ENCODE measurements at places on chromosomes 2 and 18.

GRCh38 chr2:3597567-3597966 is 2.7 kb downstream of the COLEC11 start:
- DNase-seq = no peak

DNA sequence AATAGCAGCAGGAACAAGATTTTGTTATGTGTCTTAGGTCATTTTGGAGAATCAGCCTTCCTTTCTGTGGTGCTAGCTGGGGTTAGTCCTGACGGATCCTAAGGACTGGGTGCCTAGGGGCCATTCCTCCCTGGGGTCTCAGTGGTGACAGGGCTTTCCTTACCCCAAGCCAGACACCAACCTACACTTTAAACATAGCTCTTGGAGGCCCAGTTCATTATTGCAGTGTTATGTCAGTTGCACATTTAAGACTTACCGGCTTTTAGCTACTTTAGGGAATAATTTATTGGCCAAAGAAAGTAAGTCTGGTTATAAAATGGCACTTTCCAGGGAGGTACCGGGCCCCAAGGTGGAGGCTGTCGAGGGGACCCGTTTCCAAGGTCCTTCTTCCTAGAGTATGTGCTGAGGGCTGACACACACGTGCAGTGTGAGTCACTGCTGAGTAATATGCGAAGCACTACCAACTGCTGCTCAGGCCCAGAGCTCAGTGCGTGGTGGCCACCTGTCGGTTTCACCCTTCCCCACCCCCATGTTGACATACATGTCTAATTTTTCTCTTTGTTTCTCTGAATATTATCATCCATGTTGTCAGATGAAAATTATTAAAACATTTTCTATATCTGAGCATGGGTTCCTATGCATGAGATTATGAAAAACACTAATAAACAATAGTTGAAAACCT is 37.0 kb upstream of the GRHL1 start:
- no peak for DNase-seq

DNA sequence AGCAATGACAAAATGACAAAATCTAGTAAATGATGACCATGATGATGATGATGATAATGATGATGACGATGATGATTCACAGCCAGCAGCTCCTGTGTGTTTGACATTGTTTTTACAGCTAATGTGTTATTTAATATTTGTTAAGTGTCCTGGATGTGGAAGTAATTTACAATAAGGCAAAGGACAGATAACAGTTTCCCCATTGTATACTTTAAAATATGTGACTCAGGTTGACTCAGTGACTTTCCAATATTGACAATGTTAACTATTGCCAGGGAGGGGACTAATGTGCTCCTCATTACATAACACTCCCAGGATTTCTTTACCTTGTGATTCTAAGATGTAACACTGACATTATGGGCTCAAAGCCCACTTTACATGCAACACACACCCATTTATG is 602.2 kb downstream of the FBXO15 start:
- no peak for DNase-seq

DNA sequence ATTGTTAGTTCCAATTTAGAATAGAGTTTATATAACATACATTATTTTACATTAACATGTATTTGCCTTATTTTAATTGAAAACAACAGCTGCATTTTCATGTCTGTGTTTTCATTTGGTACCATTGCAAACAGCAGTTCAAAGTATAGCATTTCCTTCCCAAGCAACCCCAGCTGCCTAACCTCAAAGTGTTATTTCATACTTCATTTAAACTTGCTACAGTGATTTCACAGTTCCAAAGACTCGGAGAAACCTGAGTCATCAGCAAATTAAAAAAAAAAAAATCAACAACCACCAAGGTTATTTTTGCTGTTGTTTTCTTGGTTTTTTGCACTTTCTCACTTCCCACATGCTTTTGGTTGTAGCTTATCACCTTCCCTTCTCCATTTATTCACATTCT is 236.5 kb upstream of the SPHKAP start:
- DNase-seq = no peak

DNA sequence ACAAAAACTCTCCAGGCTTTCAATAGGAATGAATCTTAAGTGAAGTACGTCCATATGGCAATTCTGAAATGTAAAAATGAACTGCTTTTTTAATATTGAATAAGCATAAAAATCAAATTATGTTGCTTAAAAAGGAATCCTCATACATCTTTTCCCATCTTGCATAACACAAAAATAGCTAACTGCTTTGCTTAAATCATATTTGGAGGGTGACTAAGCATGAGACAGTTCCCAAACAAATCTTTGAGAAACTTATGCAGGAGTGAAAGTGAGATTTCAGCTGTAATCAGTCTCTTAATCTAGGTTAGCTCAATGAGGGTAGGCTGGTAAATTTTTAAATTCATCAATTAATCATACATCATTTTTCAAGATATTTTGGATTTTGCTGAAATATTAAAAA is 111.5 kb downstream of the MBD5 start:
- DNase-seq = no peak

- DNase-seq = no peak
Observed at GRCh38 chr2:6212491-6212890, 520.3 kb downstream of the SOX11 start.

GRCh38 chr2:39550701-39551285 is 113.7 kb upstream of the MAP4K3 start:
- no peak for DNase-seq

DNA sequence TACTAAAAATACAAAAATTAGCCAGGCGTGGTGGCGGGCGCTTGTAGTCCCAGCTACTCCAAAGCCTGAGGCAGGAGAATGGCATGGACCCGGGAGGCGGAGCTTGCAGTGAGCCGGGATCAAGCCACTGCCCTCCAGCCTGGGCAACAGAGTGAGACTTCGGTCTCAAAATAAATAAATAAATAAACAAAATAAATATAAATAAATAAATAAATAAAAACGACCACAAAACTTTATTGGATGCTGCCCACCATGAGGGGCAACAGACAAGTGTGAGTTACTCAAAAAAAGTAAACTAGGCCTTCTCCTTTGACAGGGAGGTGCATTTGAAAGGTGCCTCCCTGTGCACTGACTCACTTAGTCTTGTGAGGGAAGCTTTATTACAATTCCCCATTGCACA is 50.4 kb downstream of the SLC4A1AP start:
- no peak for DNase-seq

- no peak for DNase-seq
Observed at GRCh38 chr2:220931491-220931890, 640.6 kb downstream of the EPHA4 start.

GRCh38 chr18:79169958-79170555 is 100.9 kb downstream of the ATP9B start:
- DNase-seq = no peak

GRCh38 chr18:28588884-28589549 is 412.1 kb upstream of the CDH2 start:
- DNase-seq = no peak

GRCh38 chr2:134019871-134020270 is 234.0 kb upstream of the MGAT5 start:
- no peak for DNase-seq

GRCh38 chr2:18084376-18084775 is 205.9 kb downstream of the KCNS3 start:
- no peak for DNase-seq

GRCh38 chr18:54140641-54141040 is 83.8 kb downstream of the MBD2 start:
- DNase-seq = no peak

- DNase-seq = no peak
Observed at GRCh38 chr2:192288295-192288694, 93.6 kb upstream of the TMEFF2 start.

DNA sequence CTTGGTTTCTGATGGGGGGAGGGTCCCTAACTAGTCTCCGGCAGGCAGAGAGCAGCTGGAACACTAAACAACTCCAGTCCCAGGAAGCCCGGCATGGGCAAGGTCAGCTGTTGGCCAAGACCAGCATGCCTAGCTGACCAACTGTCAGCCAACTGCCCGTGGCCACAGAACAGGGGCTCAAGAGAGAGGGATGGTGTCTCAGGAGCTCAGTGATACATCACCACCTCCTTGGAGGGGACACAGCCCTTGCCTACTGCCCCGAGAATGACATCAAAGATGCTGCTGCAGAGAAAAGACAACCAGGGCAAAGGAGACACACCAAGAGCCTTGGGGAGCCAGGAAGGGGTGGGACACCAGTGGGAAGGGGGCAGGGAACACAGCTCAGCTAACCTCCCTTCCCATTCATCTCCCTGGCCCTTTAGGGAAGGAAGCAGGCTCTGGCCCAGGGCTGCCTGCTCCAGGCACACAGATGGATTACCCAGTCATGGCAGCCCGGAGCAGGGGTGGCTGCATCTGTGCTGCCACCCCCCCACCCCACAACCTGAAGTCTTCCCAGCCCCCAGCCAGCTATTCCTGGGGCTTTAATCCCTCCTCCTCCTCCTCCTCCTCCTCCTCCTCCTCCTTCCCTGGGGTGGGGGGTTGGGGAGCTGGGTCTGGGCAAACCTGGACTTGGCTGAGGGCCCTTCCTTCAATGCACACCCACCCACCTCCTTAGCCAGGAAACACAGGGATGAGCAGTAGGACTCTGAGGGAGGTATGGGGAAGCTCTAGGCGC is 1.9 kb downstream of the BIN1 start:
- no peak for DNase-seq

- DNase-seq = no peak
Observed at GRCh38 chr2:32617599-32618189, 10.2 kb upstream of the TTC27 start.

GRCh38 chr2:1705557-1706076 is 38.7 kb downstream of the PXDN start:
- DNase-seq = no peak

GRCh38 chr18:72075040-72075439 is 469.1 kb downstream of the CBLN2 start:
- no peak for DNase-seq

DNA sequence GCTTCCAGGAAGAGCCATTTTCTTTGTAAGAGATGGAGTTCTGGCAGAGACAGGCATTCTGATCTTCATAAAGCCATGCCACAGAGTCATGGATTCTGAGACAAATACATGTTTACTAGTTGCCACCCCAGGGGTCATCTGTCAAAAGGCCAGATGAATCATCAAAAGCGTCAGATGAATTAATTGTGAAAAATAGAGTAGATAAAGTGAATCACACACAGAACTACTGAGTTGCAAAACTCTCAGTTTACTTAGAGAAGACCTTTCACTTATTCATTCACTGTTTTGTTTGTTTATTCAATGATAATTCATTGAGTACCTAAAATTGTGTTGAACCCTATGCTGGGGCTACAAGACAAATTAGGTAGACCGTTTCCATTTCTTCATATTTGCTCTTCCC is 157.7 kb upstream of the SERPINE2 start:
- DNase-seq = no peak

GRCh38 chr2:52356556-52356955 is 1324.6 kb upstream of the NRXN1 start:
- no peak for DNase-seq

DNA sequence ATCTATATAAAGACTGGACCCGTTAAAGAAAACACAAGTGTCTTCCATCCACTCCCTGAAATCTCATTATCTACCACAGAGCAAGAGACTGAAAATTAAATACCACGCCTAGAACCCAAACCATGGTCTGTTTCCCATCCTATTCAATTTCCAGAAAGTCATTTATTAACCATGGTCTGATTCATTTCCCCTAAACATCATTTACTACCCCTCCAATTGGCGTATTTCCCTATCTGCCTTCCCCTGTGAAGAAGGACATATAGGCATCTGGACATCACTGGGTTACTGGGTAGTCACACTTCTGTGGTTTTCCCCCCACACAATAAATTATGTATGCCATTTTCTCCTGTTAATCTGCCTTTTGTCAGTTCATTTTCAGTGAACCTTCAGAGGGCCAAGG is 30.8 kb downstream of the CCDC93 start:
- DNase-seq = no peak

DNA sequence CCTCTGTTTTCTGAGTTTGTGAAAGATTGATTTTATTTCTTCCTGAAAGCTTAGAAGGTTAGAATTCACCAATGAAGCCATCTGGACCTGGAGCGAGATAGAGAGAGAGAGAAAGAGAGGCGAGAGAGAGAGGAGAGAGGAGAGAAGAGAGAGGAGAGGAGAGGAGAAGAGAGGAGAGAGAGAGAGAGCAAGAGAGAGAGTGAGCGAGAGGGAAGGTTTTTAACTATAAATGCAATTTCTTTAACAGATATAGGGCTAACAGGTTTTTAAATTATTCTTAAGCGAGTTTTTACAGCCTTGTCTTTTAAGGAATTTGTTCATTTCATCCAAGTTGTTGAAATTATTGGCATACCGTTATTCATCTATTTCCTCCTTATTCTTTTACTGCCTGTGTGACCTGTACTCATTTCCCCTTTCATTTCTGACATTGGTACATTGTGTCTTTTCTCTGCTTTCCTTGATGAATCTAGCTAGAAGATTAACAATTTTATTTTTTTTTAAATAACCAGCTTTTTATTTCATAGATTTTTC is 56.1 kb downstream of the BABAM2 start:
- no peak for DNase-seq

DNA sequence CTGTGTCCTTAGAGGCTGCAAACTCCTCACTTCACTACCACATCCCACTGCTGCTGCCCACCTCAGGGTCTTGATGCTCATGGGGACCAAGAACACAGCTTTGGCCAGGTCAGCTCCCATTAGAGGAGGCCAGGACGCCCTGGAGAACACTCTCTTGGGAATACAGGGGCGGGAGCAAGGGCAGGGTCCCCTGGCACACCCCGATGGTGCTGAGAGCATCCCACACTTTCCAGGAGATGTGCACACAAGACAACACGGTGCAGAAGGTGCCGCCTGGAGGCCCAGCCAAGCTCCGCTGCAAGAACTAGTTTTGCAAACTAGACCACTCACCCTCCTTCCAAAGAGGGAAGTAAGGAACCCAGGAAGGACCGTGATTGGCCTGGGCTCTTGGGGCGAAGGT is 304.4 kb upstream of the SALL3 start:
- no peak for DNase-seq

Data from cerebellum (tissue), 4 donors.